Trophoblast cell (in vitro differentiated cells and primary cell): ENCODE measurements at places on chromosomes 3 and 15.

DNA sequence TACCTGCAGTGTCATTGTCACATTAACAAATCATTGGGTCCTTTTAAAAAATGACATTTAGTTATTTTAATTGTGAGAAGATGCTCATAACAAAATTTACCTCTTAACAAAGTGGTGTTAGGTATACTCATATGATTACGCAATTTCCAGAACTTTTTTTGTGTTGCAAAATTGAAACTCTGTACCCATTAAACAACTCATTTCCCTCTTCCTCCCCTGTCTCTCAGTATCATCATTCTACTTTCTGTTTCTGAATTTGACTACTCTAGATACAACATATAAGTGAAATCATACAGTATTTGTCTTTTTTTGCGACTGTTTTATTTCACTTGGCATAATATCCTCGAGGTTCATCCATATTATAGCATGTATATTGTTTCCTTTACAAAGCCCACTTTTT, 58.7 kb upstream of the CHST2 start:
- DNase-seq: no peak

DNA sequence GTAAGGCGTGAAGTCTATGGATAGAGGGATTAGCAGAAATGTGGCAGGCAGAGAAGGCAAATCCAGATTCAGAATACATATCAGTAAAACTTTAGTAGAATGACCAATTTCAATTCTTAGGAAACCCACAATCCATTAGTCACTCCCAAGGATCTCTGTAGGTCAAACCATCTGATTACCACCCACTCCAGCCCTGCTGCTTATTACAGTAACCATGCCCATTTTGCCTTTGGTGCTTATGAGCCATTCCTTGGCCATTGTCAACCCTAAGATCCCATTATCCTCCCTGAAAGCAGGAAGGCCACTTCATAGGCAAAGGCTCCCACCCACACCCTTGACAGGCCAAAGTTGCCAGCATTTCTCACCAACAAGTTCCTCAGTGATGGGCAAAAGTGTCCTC, 5.1 kb upstream of the KLHL40 start:
- DNase-seq: no peak

DNA sequence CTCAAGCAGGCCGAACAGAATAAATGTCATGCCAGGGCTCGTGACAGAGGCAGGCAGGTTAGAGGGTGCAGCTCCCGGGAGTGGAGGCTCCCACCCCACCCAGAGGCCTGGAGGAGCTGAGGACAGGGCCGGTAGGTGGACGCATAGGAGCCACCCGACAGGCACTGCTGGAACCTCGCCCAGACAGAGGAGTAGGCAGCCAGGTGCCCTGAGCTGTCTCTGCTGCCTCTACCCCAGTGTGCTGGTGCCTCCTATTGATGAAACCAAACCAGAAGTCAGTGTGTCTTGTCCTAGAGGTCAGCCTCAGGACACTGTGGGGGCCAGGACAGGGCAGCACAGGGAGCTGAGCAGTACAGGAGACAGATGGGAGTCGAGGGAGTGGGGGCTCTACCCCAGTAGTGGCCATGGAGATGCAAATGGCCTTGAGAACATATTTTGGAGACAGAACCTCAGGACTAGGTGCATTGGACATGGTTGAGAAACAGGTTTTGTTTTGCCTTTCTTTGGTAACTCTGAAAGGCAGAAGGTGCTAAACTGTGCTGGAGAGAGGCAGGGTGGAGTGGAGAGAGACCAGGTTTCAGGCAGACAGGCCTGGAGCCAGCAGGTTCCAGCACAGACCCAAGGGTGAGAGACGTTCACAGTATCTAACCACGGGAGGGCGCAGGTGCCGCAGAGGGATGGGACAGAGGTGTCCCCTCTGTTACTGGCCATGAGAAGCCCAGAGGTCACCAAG, 15.4 kb upstream of the KLF15 start:
- no peak for DNase-seq

GRCh38 chr15:96551196-96551595, 220.7 kb downstream of the NR2F2 start:
- no peak for DNase-seq

DNA sequence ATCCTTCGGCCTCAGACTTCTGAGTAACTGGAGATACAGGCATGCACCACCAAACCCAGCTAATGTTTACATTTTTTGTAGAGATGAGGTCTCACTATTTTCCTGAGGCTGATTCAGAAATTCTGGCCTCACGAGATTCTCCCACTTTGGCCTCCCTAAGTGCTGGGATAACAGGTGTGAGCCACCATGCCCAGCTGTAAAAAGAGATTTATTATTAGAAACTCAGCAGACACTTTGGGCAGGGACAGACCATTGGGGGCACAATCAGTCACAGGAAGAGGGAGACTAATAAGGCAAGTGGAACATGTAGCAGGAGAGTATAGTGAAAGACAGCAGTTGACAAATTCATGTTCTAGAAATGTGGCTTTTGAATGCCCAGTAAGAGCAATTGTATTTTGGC, 249.2 kb downstream of the CBLB start:
- no peak for DNase-seq

DNA sequence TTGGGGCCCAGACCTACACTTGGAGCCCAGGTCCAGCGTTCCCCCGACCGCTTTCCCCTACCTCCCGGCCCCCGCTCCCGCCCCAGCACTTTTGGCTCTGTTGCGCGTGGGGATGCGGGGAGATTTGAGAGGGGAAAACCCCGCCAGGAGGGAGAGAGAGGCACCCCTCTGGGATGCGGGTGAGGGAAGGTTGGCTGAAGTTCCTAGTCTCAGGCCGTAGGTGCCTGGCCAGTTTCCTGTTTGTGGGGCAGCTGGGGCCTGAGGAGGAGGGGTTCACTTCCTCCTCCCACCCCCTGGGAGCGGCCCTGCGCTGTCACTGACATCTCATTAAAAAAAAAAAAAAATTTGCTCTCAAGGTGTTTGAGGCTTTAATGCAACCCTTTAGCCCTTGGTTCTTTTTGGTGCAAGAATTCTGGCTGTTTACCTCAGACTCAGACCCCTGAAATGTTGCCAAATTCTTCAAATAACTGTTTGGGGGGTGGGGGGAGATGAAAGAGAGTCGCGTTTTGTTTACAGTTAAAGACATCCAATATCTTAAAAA, 2.6 kb downstream of the FAM43A start:
- peak; percentile 54 for DNase-seq

GRCh38 chr3:152120601-152121269, 148.0 kb upstream of the MBNL1 start:
- no peak for DNase-seq

- no peak for DNase-seq
Observed at GRCh38 chr15:95594496-95594895, 736.0 kb upstream of the NR2F2 start.

GRCh38 chr3:129695230-129695629, 88.8 kb upstream of the PLXND1 start:
- peak; percentile 95 for DNase-seq

DNA sequence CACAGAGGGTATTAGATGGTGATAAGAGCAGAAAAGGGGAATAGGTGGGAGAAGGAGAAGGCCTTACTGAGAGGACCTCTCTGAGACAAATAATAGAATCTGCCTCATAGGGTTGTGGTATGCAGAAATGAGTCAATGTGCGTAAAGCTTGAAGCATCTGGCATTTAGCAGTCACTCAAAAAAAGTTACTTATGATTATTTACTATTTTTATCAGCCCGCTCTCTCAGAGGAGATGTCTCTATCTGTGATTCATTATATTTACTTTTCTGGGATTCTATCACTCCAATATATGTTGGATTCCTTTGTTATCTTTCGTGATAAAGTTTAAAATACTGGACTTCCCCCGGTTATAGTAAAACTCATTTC, 4.6 kb upstream of the TM4SF1 start:
- peak; percentile 61 for DNase-seq

DNA sequence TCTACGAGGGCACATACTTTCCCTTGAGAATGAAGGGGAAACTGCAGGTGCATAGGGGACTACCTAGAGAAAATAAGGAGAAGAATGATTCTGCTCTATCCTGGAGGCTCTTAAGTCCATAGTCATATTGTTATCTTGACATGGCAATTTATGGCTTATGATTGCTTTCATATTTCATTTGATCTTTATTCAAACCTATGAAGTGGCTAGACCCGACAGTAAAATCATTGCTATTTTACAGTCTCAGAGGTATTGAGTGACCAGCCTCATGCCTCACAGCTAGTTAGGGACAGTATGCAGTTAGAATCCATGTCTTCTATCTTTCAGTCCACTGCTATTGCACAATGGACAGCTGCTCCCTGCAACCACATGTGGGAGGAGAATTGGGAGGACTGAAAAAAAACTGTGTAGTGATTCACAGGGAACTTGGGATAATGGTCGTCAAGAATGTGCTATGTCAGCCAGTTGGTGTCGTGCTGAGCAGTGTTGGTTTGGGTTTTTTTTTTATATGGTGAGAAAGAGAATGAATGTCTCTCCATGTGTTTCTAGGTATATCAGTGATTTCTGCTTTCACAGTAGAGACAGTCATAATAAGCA, 63.2 kb upstream of the SPPL2A start:
- DNase-seq: peak; percentile 71

DNA sequence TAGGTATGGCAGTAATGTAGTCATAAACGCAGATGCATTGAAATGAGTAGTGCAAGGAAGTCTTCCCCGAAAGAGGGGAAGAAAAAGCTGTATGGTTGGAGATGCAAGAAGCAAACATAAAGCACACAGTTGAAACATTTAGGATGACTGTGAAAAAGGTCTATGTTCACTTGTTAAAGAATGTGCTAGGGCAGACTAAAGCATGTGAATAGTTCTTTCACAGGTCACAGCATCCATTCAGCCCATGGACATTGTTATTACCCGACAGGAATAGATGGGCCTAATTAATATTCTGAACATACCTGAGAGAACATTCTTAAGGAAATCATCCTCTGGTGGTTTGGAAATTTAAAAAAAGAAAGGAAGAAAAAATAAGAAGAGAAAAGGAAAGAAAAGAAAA, 595.2 kb downstream of the ZIC1 start:
- no peak for DNase-seq

GRCh38 chr3:57889807-57890206, 118.4 kb upstream of the FLNB start:
- DNase-seq: no peak

DNA sequence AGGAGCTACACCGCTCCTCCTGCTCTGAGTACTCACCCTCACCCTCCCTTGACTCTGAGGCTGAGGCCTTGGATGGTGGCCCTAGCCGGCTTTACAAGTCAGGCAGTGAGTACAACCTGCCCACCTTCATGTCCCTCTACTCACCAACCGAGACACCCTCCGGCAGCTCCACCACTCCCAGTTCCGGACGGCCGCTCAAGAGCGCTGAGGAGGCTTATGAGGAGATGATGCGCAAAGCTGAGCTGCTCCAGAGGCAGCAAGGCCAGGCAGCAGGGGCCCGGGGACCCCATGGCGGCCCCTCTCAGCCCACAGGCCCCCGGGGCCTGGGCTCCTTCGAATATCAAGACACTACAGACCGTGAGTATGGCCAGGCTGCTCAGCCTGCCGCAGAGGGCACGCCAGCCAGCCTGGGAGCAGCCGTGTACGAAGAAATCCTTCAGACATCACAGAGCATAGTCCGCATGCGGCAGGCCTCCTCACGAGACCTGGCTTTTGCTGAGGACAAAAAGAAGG, 21.2 kb upstream of the APEH start:
- no peak for DNase-seq

GRCh38 chr15:72249142-72249810, 18.3 kb upstream of the PKM start:
- no peak for DNase-seq

DNA sequence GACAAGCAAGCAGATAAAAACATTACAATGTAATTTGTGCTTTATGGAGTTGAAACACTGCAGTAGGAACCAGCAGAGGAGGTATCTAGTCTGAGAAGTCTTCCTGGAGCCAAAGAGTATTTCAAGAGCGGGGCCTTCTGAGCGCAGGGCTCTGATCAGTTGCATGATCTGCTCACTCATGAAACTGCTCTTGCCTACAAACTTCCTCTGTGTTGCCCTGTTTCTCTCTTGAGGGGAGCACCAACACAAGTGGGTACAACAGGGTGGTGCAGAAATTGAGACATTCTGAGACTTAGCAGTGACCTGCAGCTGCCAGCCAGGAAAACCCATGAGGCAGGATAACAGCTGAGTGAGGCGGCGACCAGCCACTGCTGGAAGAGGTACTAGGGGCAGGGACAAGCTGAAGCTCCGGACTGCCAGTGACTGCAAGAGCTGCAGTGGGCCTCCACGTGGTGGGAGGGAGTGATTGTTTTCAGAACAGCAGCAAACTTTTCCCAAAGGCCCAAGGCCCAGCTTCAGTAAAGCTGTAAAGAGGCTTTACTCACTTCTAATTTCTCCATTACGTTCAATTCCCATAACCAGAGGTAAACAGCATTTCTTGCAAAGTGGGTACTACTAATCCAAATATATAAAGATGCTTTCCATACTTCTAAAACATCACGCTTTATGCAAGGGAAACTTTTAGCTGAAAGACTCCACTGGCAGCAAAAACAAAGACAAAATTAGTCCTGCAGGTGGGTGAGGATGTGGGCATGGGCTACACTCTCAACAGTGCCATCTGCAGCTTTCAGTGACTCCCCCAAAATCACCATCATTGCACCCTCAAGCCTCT, 69.0 kb upstream of the LPP start:
- no peak for DNase-seq
